Nephron progenitor cell (in vitro differentiated cells): ENCODE measurements at places on chromosomes 12 and 14.

GRCh38 chr12:52007158-52007921 lies 594 bp downstream of the TAMALIN start:
- DNase-seq, result no peak

GRCh38 chr14:50542941-50543418 lies 10.6 kb upstream of the MAP4K5 start:
- DNase-seq, result peak; percentile 16

GRCh38 chr12:104605685-104606084 lies 148.9 kb downstream of the CHST11 start:
- no peak for DNase-seq

GRCh38 chr12:113467502-113468364 lies 3.9 kb downstream of the LHX5 start:
- DNase-seq, result no peak
